ENCODE measurements at places on chromosomes 6 and 20.

GRCh38 chr6:146545581-146545980 is 1.9 kb downstream of the RAB32 start:
- DNase-seq, result no peak

DNA sequence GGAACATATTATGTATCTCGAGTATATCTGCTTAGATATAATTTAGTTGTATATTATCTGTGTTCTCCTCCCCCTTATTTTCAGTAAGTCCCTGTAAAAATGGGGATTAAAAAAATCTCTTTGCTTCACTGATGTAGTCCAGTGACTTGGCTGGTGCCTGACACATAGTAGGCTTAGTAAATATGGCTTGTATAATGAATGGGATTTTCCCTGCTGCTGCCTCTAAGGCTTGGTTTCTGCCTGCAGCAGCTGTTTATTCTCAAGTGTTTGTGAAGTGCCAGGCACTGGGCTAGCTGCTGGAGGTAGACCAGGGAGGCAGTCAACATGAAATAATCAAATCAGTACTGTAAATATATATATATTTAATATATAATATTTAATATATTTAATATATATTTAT is 1.6 kb upstream of the ZFP64 start:
- no peak for DNase-seq

- DNase-seq, result peak; percentile 20
Measured at GRCh38 chr6:122128445-122128844, 271.0 kb upstream of the HSF2 start.

DNA sequence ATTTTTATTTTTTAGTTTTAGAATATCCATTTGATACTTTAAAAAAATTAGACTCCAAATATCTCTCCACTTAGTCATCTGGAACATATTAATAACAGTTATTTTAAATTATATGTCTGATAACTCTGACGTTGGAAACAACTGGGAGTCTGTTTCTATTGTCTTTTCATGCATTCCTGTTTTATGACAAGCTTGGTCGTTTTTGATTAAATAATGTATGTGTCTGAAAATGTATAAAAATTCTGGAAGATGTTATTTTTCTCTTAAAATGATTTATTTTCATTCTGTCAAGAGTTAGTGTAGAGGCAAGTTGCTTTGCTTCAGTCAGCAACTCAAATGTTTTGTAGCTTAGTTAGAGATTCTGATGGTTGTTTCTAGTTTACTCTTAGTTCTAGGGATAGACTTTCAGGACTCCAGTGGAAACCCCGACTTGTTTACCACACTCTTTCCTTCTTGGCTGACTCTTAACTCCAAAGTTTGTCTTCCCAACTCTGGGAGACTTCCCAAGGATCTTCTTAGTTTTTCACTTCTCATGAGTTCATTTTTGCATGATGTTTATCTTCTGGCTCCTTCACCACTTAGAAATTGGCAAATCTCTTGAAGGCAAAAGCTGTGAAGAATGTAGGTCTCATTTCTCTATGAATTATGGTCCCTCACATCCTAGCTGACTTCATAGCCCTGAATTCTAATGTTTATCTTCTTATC is 190.9 kb downstream of the LAMA2 start:
- no peak for DNase-seq

GRCh38 chr20:29427201-29428060 is 1830.0 kb upstream of the DEFB115 start:
- DNase-seq, result no peak

DNA sequence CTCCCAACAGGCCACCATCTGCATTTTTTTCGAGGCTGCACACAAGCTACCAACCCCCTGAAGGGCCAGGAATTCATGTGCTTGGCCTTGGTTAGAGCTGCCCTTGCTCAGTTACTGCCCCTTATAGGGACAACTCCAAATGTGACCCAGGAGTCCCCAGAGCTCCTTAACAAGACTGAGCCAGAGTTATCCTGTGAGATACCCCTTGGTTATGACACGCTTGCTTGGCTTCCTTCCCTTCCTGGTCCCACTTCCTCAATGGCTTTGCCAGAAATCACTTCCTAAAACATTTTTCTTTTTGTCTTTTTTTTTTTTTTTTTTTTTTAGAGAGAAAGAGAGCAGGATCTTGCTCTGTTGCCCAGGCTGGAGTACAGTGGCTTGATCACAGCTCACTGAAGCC is 8.9 kb downstream of the TREM1 start:
- DNase-seq, result no peak

DNA sequence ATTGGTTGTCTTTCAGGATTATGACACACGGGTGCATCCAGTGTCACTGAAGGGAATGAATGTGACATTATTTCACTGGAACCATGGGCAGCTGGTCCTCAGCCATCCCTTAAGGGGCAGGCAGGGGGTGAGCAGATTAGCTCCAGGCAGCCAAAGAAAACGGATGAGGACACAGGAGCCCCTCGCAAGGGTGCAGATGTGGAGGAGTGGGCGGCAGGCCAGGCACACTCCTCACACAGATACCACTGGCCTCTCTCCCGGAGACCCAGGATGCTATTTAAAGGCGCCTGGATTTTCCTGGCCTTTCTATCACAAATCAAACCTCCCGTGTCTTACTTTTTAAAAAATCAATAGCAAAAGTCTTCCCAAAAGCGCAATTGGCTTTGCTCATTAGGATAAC is 210.4 kb downstream of the TAF4 start:
- no peak for DNase-seq

GRCh38 chr6:72984981-72985665 is 240.2 kb downstream of the KHDC1L start:
- DNase-seq, result no peak

GRCh38 chr6:142861711-142862110 is 83.3 kb downstream of the HIVEP2 start:
- no peak for DNase-seq

DNA sequence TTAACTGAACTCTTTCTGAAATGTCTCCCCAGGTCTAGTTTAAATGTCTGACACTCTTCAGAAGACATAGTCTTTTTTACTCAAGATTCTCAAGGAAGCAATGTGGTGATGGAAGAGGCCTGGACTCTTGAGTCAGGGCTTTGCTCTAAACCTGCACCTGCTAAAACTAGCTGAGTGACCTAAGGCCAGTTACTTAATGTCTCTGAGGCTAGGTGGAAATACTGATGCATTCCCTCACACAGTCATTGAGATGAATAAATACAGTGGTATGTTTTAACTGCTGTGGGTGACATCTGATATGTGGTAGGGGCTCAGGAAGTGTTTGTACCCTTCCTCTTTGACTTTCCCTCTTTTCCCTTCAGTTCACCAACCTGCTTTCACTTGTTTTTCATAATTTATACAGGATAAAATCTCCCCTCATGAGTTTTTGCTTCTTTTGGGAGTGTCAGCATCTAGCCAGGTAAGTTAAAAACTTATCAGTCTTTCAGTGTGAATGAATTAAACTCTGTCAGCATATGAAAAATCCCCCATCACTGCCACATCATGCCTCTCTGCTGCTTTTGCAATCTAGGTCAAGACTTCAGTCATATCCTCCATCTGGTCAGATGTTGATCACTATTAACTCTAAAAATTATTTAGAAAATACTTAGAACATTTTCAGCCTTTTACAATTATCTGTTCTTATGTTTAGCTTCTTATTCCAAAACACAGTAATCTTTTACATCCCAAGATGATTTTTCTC is 178.7 kb upstream of the TNFAIP3 start:
- DNase-seq, result no peak

DNA sequence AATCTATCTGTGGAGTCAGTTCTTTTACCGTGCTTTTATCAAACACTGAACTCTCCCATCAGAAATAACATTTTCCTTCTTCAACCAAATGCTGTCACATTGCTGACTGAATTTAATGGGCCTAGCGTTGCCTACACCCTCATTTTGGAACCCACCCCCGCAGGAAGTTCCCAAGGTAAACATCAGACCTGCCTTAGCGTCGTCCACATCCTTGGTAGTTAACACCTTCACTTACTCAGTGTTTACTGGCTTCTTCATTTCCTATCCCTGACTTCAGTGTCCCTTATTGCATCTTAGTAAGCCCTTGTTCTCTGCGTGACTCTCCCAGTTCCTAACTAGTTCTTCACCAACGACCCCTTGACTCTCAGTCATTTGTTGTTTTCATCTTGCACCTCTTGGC is 491.4 kb upstream of the SOX4 start:
- DNase-seq, result no peak
